ENCODE measurements at places on chromosomes 1 and 21. TPM values are rescaled to one million over a fixed set of nuclear protein-coding genes. Genes with fewer than 3 reads are reported as not detected.

Gene RABGAP1L
- total RNA-seq, result 53.3 TPM

Gene KRTAP6-3
- not detected for total RNA-seq

Gene OR2L8
- not detected for total RNA-seq

Gene RSPH1
- total RNA-seq, result 8.9 TPM

Gene LCE3C
- total RNA-seq, result not detected

Gene C1orf116
- total RNA-seq, result 18.0 TPM

Gene CDK11B
- total RNA-seq, result 9.0 TPM

Gene ATP1A2
- total RNA-seq, result 7.0 TPM

Gene REN
- not detected for total RNA-seq

- no peaks in the 10 kb centered on the region for H3K27me3 ChIP-seq
- H3K4me3 ChIP-seq, result no peak overlapping the region
- no peak overlapping the region for H3K27ac ChIP-seq
These were observed 12.8 kb downstream of the XPR1 start for GRCh38 chr1:180644526-180645192.

- H3K27me3 ChIP-seq, result no peaks in the 10 kb centered on the region
- no peak for DNase-seq
- no peak overlapping the region for H3K27ac ChIP-seq
- no peaks in the 10 kb centered on the region for H3K36me3 ChIP-seq
- H3K4me1 ChIP-seq, result no peaks in the 10 kb centered on the region
These were observed 49.0 kb downstream of the NRIP1 start for GRCh38 chr21:15015622-15016471.

- H3K36me3 ChIP-seq, result no peaks in the 10 kb centered on the region
- DNase-seq, result no peak
- no peaks in the 10 kb centered on the region for H3K27me3 ChIP-seq
- H3K4me1 ChIP-seq, result peaks cover 90% of the 10 kb centered on the region
- H3K27ac ChIP-seq, result peak overlapping the region; percentile 54
These were observed 3.4 kb upstream of the ECE1 start for GRCh38 chr1:21293537-21294265.

DNA sequence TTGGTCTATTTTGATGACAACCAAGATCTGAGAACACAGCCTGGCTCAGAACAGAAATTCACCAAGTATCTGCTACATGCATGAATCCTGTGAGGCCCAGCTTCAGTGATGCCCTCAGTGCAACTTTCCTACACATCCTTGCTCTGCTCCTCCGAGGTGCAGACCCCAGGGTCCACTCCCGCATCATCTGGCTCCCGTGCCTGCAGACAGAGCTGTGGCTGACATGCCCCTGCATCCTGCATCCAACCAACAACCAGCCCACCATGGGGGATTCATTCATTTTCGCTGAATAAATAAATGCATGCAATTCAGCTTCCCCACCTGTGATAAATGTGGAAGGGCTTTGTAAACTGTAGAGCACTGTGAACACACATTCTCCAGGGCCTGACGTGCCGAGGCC is 112.3 kb downstream of the GLIS1 start:
- no peak for DNase-seq
- H3K27me3 ChIP-seq, result no peaks in the 10 kb centered on the region
- no peaks in the 10 kb centered on the region for H3K4me1 ChIP-seq
- H3K27ac ChIP-seq, result no peak overlapping the region

GRCh38 chr1:201013991-201014815 is 9.3 kb downstream of the KIF21B start:
- H3K4me3 ChIP-seq, result no peak overlapping the region
- no peak for DNase-seq
- no peak overlapping the region for H3K27ac ChIP-seq
- no peaks in the 10 kb centered on the region for H3K27me3 ChIP-seq

- no peaks in the 10 kb centered on the region for H3K36me3 ChIP-seq
- no peaks in the 10 kb centered on the region for H3K4me1 ChIP-seq
- no peak overlapping the region for H3K4me3 ChIP-seq
- no peak for DNase-seq
- H3K27me3 ChIP-seq, result no peaks in the 10 kb centered on the region
- H3K27ac ChIP-seq, result no peak overlapping the region
These were observed 284.8 kb downstream of the BACH1 start for GRCh38 chr21:29583424-29583924.

DNA sequence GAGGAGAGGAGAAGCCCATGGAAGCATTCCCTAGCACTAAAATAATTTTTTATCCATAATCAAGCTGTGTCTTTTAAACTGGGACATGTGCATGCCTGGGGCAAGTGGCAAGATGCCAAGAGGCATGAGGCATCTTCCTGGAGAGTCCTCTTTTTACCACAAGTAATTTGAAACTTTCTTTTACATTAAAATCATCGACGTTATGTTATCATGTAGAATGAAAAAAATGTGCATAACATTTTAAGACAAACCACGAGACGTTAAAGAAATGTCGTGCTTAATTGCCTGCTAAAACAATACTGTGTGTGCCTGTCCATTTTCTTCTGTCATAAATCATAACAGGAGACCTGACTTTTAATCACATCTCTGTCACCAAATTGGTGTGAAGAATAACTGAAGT is 1.5 kb downstream of the STYXL2 start:
- H3K4me1 ChIP-seq, result no peaks in the 10 kb centered on the region
- no peaks in the 10 kb centered on the region for H3K27me3 ChIP-seq
- H3K36me3 ChIP-seq, result no peaks in the 10 kb centered on the region
- DNase-seq, result no peak
- no peak overlapping the region for H3K27ac ChIP-seq

GRCh38 chr1:9275567-9276034 is 17.1 kb upstream of the SPSB1 start:
- no peak overlapping the region for H3K4me3 ChIP-seq
- peaks cover 2% of the 10 kb centered on the region for H3K4me1 ChIP-seq
- peaks cover 10% of the 10 kb centered on the region for H3K36me3 ChIP-seq
- peak; percentile 53 for DNase-seq

GRCh38 chr1:51526248-51526647 is 7.2 kb upstream of the EPS15 start:
- DNase-seq, result no peak
- H3K27me3 ChIP-seq, result no peaks in the 10 kb centered on the region
- no peak overlapping the region for H3K4me3 ChIP-seq
- no peaks in the 10 kb centered on the region for H3K36me3 ChIP-seq

DNA sequence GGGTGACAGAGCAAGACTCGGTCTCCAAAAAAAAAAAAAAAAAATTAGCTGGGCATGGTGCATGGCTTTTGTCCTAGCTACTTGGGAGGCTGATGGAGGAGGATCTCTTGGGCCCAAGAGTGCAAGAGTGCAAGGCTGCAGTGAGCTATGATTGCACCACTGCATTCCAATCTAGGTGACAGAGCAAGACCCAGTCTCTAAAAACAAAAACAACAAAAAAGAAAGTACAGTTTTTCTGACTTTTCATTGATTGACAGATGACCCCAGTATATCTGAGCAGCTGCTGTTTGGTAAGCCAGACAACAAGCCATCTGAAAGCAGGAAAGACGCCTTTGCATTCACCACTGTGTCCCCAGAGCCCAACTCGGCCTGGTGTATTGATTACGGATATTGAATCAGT is 10.9 kb upstream of the DPT start:
- no peak overlapping the region for H3K4me3 ChIP-seq
- H3K27me3 ChIP-seq, result no peaks in the 10 kb centered on the region
- H3K4me1 ChIP-seq, result peaks cover 31% of the 10 kb centered on the region
- no peaks in the 10 kb centered on the region for H3K36me3 ChIP-seq
- H3K27ac ChIP-seq, result no peak overlapping the region

GRCh38 chr1:6521536-6521935 is 30.1 kb upstream of the PLEKHG5 start:
- no peaks in the 10 kb centered on the region for H3K27me3 ChIP-seq
- H3K36me3 ChIP-seq, result peaks cover 30% of the 10 kb centered on the region
- no peak overlapping the region for H3K4me3 ChIP-seq
- H3K4me1 ChIP-seq, result no peaks in the 10 kb centered on the region
- DNase-seq, result no peak
- no peak overlapping the region for H3K27ac ChIP-seq

GRCh38 chr1:114509596-114510273 is 1.3 kb downstream of the TRIM33 start:
- no peak for DNase-seq
- H3K4me3 ChIP-seq, result peak overlapping the region; percentile 98
- H3K36me3 ChIP-seq, result peaks cover 6% of the 10 kb centered on the region
- no peaks in the 10 kb centered on the region for H3K27me3 ChIP-seq
- peaks cover 30% of the 10 kb centered on the region for H3K4me1 ChIP-seq
- H3K27ac ChIP-seq, result peak overlapping the region; percentile 99

- H3K4me3 ChIP-seq, result peak overlapping the region; percentile 64
- DNase-seq, result no peak
- no peaks in the 10 kb centered on the region for H3K36me3 ChIP-seq
- peaks cover 95% of the 10 kb centered on the region for H3K27me3 ChIP-seq
- peaks cover 47% of the 10 kb centered on the region for H3K4me1 ChIP-seq
These were observed 1.9 kb downstream of the PRDM16 start for GRCh38 chr1:3070644-3071564.

GRCh38 chr1:230423261-230423660 is 2.9 kb downstream of the PGBD5 start:
- no peak overlapping the region for H3K27ac ChIP-seq
- H3K27me3 ChIP-seq, result peaks cover 33% of the 10 kb centered on the region
- no peaks in the 10 kb centered on the region for H3K36me3 ChIP-seq
- DNase-seq, result no peak

DNA sequence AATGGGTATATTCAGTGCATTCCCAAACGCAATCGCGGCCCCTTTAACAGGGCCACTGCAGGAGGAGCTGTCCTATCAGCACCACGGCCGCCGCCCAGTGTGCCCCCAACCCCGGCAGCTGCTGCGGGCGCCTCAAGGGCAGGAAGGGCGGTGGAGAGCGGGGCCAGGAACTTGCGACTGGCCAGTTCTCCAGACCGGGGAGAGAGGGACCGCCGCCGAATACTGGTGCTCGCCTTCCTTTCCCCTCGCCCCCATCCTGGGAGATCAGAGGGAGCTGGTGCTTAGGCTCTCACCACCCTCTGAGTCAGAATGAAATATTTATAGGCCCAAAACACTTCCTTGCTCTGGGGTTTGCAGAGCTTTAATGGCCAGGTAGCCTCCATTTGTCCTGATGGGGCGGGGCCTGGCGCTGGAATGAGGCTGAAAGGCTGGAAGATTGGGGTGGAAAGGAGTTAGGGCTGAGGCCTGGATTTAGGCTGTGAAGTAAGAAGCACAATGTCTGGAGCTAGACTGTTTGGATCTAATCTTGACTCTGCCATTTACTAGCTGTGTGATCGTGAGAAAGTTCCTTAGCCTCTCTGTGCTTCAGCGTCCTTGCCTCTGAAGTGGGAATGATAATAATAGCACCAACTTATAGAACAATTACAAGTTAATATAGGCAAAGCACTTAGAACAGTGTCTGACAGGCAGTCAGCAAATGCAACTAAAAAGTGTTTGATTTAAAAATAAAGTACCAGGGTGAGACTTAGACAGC is 75.5 kb downstream of the NAV1 start:
- H3K4me1 ChIP-seq, result peaks cover 15% of the 10 kb centered on the region
- H3K36me3 ChIP-seq, result no peaks in the 10 kb centered on the region
- DNase-seq, result peak; percentile 53
- no peak overlapping the region for H3K4me3 ChIP-seq

DNA sequence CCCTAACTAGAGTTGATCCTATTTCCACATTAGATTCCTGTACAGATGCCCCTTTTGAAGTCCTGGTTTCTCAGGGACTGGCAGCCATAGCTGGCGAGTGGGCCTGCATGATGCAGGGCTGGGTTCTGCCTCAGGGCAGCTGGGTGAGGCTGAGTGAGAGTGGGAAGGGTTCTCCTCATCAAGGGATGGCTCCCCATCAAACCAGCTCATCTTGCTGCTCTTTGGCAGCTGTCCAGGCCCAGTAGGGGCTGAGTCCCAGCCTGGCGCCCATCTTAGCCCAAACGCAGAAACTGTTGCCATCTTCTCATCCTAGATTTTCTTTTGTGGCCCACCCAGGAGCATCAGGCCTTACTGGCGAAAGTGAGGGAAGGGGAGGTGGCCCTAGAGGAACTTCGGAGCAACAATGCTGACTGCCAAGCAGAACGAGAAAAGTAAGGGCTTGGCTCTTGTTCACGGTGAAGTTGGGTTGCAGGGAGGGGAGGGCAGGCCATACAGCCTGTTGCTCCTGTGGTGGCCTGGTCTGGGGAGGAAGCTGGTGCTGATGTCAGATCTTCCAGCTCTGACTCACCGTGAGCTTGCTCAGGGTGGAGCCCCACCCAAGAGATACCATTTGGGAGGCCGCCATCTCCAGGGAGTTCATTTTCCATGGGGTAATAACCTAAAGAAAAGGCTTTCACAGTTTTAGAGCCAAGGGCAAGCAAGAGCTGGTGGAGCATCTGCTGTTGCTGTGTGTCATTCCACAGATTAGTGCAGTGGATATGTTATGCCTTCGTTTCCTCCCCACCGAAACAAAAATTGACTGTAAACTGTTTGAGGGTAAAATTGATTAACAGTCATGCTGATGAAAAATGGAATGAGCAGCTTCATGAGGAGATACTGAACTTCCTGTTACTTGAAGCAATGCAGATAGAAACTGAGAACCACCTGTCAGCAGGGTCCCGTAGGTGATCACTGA is 34.7 kb downstream of the TUFT1 start:
- peak; percentile 57 for DNase-seq
- H3K27me3 ChIP-seq, result no peaks in the 10 kb centered on the region
- no peaks in the 10 kb centered on the region for H3K4me1 ChIP-seq

DNA sequence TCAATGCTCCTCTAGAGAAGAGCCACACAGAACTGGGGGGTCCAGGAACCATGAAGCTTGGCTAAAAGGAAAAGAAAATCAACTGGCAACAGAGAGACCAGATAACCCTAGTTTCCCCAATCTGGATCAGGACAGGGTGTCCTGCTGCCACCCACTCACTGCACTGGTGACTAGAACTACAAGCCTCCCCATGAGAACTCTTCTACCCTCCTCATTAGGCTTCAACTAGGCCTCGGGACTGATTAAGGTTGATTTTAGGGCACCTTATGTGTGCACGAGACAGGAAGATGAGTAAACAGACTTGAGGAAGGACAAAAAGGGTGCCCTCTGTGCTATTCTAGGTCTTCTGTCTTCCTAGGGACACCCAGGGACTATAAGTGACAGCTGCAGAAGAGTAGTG is 2.3 kb upstream of the SF3B4 start:
- H3K36me3 ChIP-seq, result peaks cover 40% of the 10 kb centered on the region
- DNase-seq, result no peak
- H3K27me3 ChIP-seq, result no peaks in the 10 kb centered on the region
- peaks cover 16% of the 10 kb centered on the region for H3K4me1 ChIP-seq
- no peak overlapping the region for H3K4me3 ChIP-seq

DNA sequence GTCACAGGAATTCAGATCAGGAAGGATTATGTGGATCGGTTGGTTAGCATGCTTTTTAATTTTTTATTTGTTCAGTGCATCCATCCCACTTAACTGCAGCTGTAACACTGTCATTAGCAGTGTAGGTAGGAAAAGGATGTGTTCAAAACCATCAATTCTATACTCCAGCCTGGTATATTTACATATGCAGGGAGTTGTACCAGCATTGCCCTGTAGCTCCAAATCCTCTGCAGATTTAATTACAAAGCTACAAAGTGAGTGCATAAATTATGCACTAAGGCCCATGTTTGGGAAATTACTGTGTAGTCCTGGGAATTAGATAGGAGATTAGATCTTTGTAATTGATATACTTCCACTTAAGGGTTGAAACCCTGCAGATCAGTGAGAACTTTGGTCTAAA is 15.9 kb upstream of the OSBPL9 start:
- no peak for DNase-seq
- H3K4me3 ChIP-seq, result no peak overlapping the region
- no peaks in the 10 kb centered on the region for H3K36me3 ChIP-seq
- no peaks in the 10 kb centered on the region for H3K27me3 ChIP-seq
